ENCODE measurements at places on chromosomes 13 and 19.
A peak's percentile ranks its signal among the peaks of the same experiment; 100 is the strongest.

GRCh38 chr19:1109032-1109551 is 5.3 kb downstream of the GPX4 start:
- DNase-seq: no peak

GRCh38 chr13:23921451-23921888 is 24.2 kb upstream of the C1QTNF9B start:
- DNase-seq: no peak

- no peak for DNase-seq
Measured at GRCh38 chr19:5148794-5149190, 179.9 kb downstream of the KDM4B start.

DNA sequence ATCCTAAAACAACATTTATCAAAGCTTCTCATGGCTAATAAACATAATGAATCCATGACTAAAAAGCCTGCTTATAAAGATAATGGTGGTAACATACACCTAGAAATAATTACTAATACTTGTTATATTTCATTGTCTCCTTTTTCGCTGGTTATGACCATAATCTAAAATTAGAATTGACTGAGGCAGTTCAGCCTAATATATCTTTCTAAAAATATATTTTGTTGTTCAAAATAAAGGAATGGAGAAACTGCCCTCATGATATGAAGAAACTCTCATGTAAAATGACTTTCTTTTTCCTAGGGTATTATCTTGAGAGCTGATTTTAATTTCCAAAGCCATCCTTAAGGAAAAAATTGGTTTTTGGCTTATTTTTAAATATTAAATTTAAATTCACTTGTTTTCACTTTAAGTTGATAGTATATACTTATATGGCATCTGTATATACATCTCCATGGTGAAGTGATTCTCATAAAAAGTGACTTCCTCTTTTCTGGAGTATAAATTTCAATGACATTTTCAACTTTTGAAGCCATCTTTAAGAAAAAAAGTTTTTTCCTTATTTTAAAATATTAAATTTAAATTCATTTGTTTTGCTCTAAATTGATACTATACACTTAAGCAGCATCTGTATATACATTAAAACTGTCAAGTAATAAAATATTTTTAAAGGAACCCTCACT is 204.6 kb downstream of the VWA8 start:
- no peak for DNase-seq

DNA sequence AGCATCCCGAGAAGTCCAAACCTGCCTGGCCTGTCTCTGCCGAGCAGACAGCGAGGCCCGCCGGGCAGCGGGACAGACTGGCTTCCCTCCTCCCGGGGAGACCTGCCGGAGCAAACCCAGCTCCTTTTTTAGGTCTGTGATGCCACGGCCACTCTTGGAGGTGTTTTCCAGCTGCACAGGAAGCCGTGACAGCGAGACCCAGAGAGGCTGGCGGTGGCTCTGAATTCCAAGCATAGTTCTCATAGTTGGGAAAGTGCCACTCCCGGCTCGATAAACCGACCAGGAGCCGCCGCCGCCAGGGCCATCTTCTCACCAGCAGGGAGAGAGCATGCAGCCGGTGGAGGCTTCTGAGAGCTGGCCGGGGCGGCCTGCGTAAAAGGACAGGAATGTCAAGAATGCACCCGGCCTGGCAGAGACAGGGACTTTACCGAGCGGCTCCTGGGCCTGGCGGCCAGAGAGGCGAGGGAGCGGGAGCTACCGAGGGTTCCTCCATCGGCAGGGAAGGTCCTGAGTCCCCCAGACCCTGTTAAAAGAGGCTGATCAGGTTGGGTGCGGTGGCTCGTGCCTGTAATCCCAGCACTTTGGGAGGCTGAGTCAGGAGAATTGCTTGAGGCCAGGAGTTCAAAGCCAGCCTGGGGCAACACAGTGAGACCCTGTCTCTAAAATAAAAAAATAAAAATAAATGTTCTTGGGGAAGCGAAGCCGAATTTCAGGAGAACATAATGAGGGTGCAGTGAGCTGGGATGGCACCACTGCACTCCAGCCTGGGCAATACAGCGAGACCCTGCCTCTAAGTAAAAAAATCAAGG is 64.9 kb downstream of the GADD45B start:
- DNase-seq: no peak

- no peak for DNase-seq
Measured at GRCh38 chr13:33138441-33138840, 122.2 kb downstream of the KL start.

GRCh38 chr13:109468123-109468522 is 318.3 kb downstream of the IRS2 start:
- DNase-seq: no peak

DNA sequence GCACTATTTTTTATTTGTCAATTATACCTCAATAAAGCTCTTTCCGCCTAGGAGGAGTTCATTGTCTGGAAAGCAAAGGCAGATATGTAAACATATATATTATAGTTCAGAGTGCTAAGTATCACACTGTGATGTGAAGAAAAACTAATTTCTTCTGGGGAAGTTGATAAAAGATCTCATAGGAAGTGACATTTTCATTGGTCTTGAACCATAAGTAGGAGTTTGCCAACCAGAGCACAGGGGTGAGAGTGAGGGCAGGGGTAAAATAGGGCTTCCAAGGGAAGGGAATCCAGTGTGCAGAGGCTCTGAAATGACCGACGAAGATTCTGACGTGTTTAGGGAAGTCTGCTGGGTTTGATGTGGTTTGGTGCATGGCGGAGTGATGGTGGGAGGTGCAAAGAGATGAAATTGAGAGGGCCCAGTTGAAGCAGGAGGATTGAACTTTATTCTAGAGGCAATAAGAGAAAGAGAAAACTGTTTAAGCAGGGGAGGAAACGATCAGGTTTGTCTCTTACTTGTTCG is 780 bp upstream of the GTF2F2 start:
- peak; percentile 35 for DNase-seq

GRCh38 chr19:18932216-18932841 is 8.7 kb downstream of the HOMER3 start:
- peak; percentile 66 for DNase-seq

GRCh38 chr13:35884211-35884760 is 246.9 kb downstream of the DCLK1 start:
- DNase-seq: no peak

DNA sequence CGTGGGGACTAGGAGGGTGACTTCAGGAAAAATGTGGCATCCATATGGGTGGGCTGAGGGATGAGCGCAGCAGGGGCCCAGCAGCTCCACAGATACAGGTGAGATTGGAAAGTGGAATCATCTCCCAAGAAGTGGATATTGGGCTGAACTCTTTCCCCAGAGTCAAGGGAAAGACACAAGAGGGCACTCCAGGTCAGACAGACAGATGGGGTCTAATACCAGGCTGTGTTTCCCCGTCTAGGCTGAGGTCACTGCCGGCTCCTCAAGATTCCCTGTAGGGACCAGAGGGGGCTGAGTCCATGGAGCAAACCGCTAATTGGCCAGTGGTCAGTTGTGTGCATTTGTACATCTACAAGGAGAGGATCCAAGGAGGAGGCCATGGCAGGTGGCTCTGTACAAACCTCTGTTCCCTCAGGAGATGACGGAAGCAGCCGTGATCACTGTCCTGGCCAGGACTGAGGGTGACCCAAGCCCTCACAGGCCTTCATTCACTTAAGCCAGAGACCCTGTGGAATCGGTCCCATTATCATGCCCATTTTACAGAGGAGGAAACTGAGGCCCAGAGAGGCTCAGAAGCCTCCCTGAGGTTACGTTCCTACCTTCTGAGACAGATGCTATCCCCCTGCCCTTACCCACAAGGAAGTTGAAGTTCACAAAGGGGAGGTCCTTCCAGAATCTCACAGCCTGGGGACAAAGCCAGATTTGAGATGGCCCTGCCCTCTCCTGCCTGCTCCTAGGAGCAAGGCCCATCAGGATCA is 14.9 kb upstream of the IGLON5 start:
- no peak for DNase-seq

- DNase-seq: no peak
Measured at GRCh38 chr19:2423915-2424685, 3.3 kb downstream of the TIMM13 start.

DNA sequence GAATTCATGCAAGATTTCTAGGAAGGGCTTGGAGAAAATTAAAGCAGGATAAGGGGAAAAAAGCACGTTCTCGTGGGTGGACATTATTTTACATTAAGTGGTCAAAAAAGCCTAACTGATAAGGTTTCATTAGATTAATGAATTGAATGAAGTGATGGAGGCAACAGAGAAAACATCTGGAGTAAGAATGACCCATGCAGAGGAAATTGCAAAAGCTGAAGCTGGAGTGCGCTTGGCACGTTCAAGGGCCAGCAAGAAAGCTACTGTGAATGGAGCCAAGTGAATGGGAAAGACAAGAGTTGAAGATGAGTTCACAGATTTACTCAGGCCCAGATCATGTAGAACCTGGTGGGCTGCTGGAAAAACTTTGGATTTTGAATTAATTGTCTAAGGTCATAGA is 777.9 kb downstream of the DACH1 start:
- DNase-seq: no peak

DNA sequence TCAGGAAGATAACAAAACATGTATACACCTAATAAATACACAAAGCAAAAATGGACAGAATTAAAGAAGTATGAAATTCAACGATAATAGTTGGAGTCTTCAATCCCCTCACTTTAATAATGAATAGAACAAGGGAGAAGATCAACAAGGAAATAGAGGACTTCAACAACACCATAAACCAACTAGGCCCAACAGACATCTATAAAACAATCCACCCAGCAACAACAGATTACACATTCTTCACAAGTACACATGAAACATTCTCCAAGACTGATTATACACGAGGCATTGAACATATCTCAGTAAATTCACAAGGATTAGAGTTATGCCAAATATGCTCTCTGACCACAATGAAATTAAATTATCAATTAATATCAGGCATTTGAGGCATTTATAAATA is 185.5 kb upstream of the NBEA start:
- no peak for DNase-seq

DNA sequence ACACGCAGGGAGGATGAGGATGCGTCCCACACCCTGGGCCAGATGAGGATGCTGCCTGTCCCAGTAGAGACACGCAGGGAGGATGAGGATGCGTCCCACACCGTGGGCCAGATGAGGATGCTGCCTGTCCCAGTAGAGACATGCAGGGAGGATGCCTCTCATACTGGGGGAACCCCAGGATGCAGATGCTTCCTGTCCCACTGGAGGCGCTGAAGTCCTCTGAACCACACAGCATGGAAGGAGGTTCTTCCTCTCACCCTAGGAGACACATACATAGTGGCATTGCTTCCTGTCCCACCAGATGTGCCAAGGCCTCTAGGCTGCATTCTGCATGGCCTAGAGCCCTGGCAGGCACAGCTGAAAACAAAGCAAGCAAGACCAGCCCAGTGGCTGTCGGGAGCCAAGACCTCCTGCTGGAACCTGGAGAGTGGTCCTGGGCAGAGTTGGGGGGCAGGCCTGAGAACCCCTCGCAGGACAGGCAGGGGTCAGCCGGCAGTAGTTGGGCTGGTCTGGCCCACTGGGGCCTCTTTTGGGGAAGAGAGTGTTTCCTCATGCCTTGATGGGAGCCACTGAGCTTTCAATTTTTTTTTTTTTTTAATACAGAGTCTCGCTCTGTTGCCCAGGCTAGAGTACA is 4.3 kb downstream of the HPN start:
- no peak for DNase-seq

GRCh38 chr19:3152419-3152780 is 16.6 kb downstream of the GNA15 start:
- DNase-seq: no peak

DNA sequence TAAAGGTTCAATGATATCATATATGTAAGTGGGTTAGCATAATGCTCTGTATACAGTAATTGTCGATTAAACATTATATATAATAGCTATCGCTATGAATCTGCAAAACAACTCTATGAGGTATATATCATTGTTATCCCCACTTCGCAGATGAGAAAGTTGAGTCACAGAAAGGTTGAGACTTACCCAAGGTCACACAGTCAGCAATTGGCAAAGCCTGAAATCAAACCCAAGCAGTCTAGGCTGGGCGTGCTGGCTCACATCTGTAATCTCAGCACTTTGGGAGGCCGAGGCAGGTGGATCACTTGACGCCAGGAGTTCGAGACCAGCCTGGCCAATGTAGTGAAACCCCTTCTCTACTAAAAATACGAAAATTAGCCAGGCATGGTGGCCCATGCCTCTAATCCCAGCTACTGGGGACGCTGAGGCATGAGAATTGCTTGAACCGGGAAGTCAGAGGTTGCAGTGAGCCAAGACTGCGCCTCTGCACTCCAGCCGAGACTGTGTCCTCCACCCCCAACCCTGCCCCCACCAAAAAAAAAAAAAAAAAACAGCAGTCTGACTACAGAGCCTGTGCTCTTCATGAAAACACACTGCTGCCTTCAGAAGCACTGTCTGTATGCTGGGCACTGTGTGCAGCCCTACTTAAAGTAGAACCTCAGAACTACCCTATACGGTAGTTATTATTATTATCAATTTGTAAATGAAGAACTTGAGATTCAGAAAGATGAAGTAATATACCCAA is 1.3 kb downstream of the HSPBP1 start:
- no peak for DNase-seq

- DNase-seq: no peak
Measured at GRCh38 chr19:47637550-47637949, 28.6 kb downstream of the BICRA start.

DNA sequence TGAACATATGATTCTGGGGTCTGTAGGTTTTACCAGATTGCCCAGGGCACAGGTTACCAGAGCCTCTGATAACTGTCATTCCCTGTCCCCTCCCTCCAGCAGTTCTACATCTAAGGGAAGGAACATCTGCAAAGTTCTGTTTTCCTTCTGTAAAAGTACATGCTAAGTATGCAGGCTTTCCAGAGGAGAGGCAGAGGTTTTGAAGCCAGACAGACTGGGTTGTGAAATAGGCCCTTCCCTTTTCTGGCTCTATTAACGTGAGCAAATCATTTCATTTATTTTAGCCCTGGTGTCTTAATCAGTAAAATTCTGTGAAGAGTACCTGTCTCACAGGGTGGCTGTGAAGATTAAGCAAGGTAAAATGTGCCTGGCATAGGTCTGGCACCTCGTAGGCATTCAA is 66.1 kb upstream of the C1QTNF9 start:
- no peak for DNase-seq

All from stimulated activated CD8-positive, alpha-beta memory T cell treated with anti-CD3 and anti-CD28 coated beads, Interleukin-4, amount 100 ng/mL, for 1 hour (primary cell).